Sigmoid colon (tissue), 7 donors: ENCODE measurements at places on chromosomes 1 and 21. TPM values are rescaled to one million over a fixed set of nuclear protein-coding genes. Genes with fewer than 3 reads are reported as not detected.

- H3K36me3 ChIP-seq = no peaks in the 10 kb centered on the region
- H3K27ac ChIP-seq = no peak overlapping the region
- no peaks in the 10 kb centered on the region for H3K27me3 ChIP-seq
- no peaks in the 10 kb centered on the region for H3K4me1 ChIP-seq
These were observed 135.8 kb downstream of the SYF2 start for GRCh38 chr1:25096307-25097150.

DNA sequence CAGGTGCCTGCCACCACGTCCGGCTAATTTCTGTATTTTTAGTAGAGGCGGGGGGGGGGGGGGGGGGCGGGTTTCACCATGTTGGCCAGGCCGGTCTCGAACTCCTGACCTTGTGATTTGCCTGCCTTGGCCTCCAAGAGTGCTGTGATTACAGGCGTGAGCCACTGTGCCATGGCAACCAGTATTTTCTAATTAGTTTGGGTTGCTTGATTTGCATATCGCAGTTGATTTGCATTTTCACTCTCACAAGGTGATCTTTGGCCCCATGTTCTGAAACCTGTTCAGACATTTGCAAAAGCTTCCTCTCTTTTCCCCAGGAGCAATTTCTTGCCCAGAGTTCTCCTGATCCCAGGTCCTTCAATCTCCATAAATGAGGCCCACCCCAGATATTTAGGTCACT is 1.7 kb downstream of the TOR3A start:
- no peak overlapping the region for H3K4me3 ChIP-seq
- no peaks in the 10 kb centered on the region for H3K27me3 ChIP-seq
- DNase-seq = no peak
- H3K36me3 ChIP-seq = peaks cover 26% of the 10 kb centered on the region
- peaks cover 23% of the 10 kb centered on the region for H3K4me1 ChIP-seq
- no peak overlapping the region for H3K27ac ChIP-seq

GRCh38 chr1:220754212-220754917 is 6.2 kb downstream of the MTARC2 start:
- no peaks in the 10 kb centered on the region for H3K27me3 ChIP-seq
- H3K36me3 ChIP-seq = peaks cover 31% of the 10 kb centered on the region
- no peak overlapping the region for H3K27ac ChIP-seq
- no peak for DNase-seq
- H3K4me3 ChIP-seq = no peak overlapping the region

GRCh38 chr1:109845658-109846057 is 65.0 kb upstream of the CSF1 start:
- no peak overlapping the region for H3K4me3 ChIP-seq

- H3K27ac ChIP-seq = peak overlapping the region; percentile 80
- peaks cover 67% of the 10 kb centered on the region for H3K4me1 ChIP-seq
- DNase-seq = no peak
These were observed 44.8 kb downstream of the BACH1 start for GRCh38 chr21:29343519-29343918.

DNA sequence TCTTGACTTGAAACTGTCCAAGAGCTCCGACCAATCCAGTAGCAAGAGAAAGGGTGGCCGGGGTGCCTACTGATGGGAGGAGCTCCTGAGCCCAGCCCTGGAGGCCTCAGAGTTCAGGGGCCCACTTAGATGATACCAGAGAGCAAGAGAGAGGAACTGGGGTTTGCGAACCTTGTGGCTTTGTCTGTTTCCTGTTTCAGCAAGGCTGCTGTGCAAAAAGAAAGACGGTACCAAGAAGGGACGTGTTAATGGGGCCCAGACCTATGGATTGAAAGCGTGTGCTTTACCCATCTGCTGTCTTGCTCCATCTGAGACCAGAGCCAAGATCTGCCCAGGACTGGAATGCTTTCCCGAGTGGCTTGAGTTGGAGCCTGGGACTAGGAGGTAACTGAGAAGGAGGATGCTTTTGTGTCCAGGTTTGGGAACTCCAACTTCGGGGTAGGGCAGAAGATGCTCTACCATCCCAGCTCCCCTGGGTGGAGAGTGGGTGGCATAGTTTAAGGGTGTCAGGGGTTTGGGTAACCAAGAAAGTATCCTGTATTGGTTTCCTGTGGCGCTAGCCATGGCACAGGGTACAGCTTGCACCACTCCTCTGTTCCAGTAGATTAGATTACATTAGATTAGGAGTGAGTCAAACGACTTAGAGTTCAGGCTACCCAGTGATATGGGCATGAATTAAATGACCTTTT is at the start of gene TRAF3IP3:
Gene TRAF3IP3 (plus strand): TSS at position 128 of the 689 bp plus-strand sequence. CDS start 3,987 bp downstream, outside the sequence.
- no peaks in the 10 kb centered on the region for H3K4me1 ChIP-seq
- no peaks in the 10 kb centered on the region for H3K27me3 ChIP-seq
- H3K4me3 ChIP-seq = no peak within 1 kb of the TSS
- no peak within 1 kb of the TSS for H3K27ac ChIP-seq
- DNase-seq = no peak
- no peaks in the 10 kb centered on the region for H3K36me3 ChIP-seq

DNA sequence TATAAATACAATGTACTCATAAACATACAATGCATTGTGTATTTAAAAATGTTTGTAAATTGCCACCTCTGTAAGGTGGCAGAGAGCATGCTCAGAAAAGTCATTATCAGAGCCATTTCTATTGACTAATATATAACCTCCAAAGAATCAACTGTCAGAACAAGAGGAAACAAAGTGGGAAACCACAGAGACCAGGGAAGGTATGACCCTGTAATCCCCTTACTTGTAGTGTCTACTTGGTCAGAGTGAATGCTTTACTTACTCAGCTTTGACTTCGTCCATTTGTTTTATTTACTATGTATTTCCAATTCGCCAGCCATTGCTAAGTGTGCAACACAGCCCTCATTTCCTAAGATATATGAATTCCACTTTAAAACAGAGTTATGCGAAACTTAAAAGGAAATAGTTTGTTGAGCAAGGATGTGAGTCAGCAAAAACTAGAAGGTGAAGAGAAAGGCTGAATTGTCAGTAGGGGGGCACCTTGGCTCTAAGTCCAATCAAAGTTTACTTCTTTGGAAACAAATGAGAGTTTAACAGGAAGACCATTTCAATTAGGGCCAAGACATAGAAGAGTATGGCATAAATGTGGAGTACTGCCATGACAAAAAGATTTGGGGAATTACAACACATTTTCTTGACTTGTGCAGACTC is 671.7 kb upstream of the PTBP2 start:
- H3K36me3 ChIP-seq = no peaks in the 10 kb centered on the region
- no peaks in the 10 kb centered on the region for H3K27me3 ChIP-seq

- no peak for DNase-seq
- no peak overlapping the region for H3K4me3 ChIP-seq
- H3K4me1 ChIP-seq = peaks cover 13% of the 10 kb centered on the region
These were observed 27.2 kb downstream of the NUAK2 start for GRCh38 chr1:205294175-205294917.

- DNase-seq = no peak
- no peaks in the 10 kb centered on the region for H3K27me3 ChIP-seq
- H3K4me3 ChIP-seq = no peak overlapping the region
These were observed 135.6 kb upstream of the KCNJ15 start for GRCh38 chr21:38120984-38121855.

- no peak for DNase-seq
- H3K4me3 ChIP-seq = no peak overlapping the region
- H3K27me3 ChIP-seq = peaks cover 90% of the 10 kb centered on the region
- no peak overlapping the region for H3K27ac ChIP-seq
- H3K4me1 ChIP-seq = no peaks in the 10 kb centered on the region
These were observed 188.3 kb upstream of the ARHGEF16 start for GRCh38 chr1:3265835-3266805.

GRCh38 chr1:202131956-202132821 is 9.5 kb downstream of the GPR37L1 start:
- no peak overlapping the region for H3K4me3 ChIP-seq
- DNase-seq = peak; percentile 92
- H3K36me3 ChIP-seq = peaks cover 11% of the 10 kb centered on the region

- no peak for DNase-seq
- H3K4me1 ChIP-seq = peaks cover 46% of the 10 kb centered on the region
- no peak overlapping the region for H3K4me3 ChIP-seq
- peak overlapping the region; percentile 46 for H3K27ac ChIP-seq
These were observed 61.4 kb downstream of the CASZ1 start for GRCh38 chr1:10734962-10735544.

DNA sequence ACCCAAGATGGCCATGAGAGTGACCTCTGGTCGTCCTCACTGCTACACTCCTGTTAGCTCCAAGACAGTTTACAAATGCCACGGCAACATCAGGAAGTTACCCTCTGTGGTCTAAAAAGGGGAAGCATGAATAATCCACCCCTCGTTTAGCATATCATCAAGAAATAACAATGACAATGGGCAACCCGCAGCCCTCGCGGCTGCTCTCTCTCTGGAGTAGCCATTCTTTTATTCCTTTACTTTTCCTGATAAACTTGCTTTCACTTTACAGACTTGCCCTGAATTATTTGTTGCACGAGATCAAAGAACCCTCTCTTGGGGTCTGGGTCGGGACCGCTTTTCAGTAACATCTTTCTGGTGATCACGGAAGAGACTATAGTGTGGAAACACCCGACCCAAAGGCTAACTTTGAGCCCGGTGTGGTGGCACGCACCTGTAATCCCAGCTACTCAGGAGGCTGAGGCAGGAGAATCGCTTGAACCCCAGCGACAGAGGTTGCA is 19.8 kb upstream of the COX20 start:
- H3K27me3 ChIP-seq = no peaks in the 10 kb centered on the region
- H3K4me1 ChIP-seq = no peaks in the 10 kb centered on the region
- peak overlapping the region; percentile 15 for H3K4me3 ChIP-seq
- DNase-seq = no peak

DNA sequence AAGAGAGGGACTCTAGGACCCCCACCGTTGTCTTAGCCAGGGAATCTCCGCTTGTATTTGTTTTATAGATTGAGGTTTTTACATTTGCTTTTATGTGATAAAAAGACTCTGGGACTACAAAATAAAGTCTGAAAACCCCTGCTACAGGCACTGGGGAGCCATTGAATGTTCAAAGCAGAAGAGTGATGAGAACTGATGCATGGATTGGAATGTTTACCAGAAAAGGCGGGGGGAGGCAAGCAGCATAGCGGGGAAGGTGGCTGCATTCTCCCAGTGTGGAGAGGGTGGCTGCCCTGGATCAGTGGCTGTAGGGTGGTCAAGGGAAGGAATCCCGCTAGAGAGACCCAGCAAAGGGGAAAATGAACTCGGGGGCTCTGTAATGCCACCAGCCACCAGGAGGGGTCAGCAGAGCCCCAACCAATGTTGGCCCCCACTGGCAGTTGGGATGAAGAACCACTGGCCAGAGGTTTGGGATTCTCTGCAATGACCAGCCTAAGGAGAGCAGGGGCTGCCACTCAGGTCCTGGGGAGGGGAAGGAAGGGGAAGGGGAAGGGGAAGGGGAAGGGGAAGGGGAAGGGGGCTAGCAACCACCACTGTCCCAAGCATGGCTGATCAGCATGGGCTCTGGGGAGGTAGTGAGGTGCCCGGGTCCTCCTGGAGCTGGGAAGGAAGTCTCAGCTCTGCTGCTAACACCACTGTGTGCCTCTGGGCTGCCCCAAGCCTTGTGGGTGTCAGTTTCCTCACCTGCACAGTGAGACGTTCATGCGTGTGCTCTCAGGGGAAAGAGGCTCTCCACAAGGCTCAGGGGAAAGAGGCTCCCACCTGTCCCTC is 19.2 kb upstream of the PEF1 start:
- DNase-seq = peak; percentile 82
- H3K4me3 ChIP-seq = no peak overlapping the region
- H3K27ac ChIP-seq = no peak overlapping the region
- peaks cover 22% of the 10 kb centered on the region for H3K4me1 ChIP-seq

DNA sequence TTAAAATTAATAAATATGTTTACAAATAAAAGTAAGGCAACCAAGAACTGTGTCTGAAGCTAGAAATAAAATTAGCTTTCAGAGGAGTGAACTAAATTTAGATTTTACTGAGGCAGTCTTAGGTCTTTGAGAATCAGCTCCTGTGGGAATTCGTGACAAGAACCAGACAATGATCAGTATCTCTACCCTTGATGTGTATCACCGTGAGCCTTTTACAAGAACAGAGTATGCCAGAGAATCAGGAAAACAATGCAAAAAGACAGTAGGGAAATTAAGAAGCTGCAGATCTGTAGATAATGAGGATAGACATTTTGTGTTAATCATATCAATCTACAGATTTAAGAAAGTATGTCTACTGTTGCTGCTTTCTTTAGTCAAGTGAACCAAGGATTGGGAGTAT is 351.0 kb downstream of the COL11A1 start:
- no peak overlapping the region for H3K27ac ChIP-seq
- H3K4me3 ChIP-seq = no peak overlapping the region
- no peaks in the 10 kb centered on the region for H3K4me1 ChIP-seq
- H3K27me3 ChIP-seq = no peaks in the 10 kb centered on the region

DNA sequence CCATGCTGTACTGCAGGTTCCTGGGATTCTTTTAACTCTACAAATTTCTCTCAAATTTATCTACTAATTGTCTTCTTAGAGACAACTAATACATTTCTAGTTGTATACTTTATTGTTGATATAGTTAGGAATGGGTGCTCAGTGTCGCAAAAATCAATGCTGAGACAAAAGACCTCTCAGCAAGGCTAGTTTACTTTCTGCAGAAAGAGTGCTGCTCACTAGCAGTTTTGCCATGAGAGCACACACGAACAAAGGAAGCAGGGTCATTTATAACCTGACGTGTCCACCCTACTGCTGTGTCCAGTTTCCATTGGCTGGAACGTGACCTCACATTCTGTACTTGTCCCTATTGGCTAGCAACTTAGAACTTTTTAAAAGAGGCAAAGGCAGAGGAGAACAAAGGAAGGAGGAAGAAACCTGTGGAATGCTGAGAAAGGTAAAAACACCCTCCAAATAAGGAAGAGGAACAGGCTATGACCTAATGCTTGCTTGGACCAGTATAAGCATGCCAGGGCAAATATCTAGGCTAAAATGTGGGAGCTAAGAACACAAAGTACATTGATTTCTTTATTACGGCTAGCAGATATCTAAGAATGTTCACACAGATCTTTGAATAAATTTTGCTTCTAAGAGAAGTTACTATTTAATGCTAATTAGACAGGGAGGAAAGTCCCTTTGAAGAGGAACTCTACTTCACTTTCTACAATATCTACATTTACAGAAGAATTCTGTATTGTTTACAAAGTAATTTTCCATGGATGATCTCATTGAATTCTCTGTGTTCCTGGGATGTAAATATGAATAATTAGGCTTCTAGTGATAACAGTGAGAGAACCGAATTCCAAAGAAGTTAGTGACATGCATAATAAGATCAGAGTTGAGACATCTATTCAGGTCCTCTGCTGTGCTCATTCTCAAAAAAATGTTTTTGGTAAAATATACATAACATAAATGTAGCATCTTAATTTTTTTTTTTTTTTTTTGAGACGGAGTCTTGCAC is 86.0 kb upstream of the MAP10 start:
- no peak overlapping the region for H3K27ac ChIP-seq
- no peaks in the 10 kb centered on the region for H3K36me3 ChIP-seq
- no peak for DNase-seq
- no peaks in the 10 kb centered on the region for H3K27me3 ChIP-seq
- no peak overlapping the region for H3K4me3 ChIP-seq

GRCh38 chr1:235930543-235930942 is 63.8 kb upstream of the LYST start:
- H3K4me1 ChIP-seq = no peaks in the 10 kb centered on the region
- no peaks in the 10 kb centered on the region for H3K36me3 ChIP-seq
- H3K27ac ChIP-seq = no peak overlapping the region
- no peaks in the 10 kb centered on the region for H3K27me3 ChIP-seq
- no peak overlapping the region for H3K4me3 ChIP-seq

Gene RHEX
- total RNA-seq = not detected

Gene ALG14
- 1.8 TPM for total RNA-seq

Gene CLEC20A
- not detected for total RNA-seq

Gene PTPN22
- 0.71 TPM for total RNA-seq

Gene SPATA45
- not detected for total RNA-seq

Gene DISC1
- total RNA-seq = 9.3 TPM

Gene TTF2
- 7.8 TPM for total RNA-seq
